ENCODE measurements at places on chromosomes 16 and 17.
A peak's percentile ranks its signal among the peaks of the same experiment; 100 is the strongest.

DNA sequence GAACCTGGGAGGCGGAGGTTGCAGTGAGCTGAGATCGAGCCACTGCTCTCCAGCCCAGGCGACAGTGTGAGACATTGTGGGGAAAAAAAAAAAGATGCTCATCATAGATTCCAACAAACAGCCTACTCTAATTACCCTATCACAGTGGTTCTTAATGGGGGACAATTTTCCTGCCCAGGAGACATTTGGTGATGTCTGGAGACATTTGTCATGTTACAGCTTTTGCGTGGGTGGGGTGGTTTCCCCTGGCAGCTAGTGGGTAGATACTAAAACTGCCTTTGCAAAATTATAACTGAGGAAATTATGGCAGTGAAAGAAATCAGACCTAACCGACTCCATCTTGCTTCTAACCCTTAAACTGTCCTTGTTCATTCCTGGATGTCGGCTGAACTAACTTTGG lies 92.5 kb upstream of the RBL2 start:
- no peak for DNase-seq

DNA sequence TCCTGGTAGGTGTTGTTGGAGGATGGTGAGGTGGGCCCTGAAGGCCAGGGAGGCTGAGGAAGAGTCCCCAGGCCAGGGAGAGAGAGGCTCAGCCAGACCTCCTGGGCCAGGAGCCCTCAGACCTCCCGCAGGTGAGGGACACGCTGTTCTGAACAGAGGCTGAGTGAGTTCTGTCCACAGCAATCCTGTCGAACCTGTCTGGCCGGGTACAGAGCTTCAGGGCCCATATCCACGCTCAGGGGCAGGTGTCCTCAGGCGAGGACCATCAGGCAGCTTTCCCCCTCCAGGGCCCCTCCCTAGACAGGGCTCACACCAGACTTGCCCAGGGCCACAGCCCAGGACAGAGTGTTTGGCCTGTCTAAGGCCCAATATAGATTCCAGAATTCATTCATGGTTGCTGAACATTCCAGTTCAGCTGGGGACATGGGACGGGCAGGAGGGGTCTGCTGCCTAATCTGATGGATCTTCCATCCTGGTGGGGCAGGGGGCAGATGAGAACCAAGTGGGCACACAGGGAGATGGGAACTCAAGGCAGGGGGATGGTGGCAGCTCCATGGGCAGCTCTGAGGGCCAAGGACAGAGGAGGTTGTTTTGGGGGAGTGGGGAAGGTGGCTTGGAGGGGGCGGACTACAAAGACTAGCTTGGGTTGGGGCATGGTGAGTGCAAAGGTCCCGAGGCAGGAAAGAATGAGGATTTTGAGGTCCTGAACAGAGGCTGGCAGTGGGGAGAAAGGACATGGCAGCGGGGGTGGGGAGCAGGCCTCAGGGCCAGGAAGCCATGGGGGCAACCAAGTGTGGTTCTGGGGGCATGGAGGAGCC lies 23.4 kb upstream of the MPRIP start:
- DNase-seq = no peak

DNA sequence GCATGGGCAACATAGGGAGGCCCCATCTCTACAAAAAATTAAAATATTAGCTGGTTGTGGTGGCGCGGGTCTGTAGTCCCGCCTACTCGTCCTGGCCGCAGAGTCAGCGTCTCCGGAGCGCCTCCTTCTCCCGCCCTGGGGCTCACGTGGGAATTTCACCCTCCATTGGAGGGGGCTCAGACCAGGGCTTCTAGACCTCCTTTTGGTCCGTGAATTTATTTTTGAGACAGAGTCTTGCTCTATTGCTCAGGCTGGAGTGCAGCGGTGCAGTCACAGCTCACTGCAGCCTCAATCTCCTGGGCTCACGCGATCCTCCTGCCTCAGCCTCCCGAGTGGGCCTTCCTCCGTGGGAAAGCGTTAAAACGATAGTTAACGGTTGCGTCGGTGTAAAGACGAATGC lies 394 bp upstream of the NME4 start:
- peak; percentile 59 for DNase-seq

DNA sequence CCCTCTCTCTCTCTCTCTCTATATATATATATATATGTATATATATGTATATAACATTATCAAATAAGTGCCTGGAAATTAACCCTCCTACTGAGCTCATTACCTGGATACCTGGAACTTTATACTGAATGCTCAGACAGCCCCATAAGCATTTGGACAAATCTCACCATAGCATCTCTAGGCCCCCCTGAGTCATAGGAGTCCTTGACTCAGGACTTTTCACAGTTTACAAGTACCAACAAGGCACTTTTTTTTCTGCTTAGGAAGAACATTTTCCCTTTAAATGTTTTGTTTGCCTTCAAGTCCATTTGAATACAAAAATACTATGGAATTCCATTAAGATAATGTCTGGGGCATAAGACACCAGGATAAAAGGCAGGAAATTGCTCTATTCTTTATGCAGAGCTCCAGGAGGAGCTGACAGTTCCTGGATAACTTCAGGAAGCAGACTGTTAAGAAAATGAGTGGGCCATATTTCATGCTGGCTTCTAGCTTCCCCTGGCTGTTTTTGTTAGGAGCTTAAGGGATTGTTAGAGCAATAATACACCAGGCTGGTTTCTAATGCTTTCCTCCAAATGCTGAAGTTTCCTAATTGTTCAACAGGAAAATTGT lies 171.7 kb upstream of the ASIC2 start:
- DNase-seq = no peak

- no peak for DNase-seq
These were observed 192.3 kb downstream of the SHISA9 start for GRCh38 chr16:13093661-13094060.

DNA sequence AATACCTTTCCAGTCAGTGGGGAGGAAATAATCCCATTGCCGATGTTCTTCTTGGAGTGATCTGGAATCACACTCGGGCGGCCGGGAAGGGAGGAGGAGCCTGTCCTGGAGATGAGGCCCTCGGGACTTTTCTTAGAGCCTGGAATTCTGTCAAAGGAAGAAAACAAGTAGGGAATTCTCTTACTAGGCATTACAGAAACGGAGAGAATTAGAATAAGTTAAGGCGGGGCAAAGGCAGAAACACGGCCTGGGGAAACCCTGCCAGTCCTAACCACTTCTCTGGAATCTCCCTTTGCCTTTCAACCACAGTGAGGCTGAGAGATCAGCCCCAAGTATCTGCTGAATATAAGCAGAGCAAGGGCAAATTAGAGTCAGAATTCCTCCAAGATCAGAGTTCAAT lies 27.8 kb downstream of the USP36 start:
- peak; percentile 28 for DNase-seq

DNA sequence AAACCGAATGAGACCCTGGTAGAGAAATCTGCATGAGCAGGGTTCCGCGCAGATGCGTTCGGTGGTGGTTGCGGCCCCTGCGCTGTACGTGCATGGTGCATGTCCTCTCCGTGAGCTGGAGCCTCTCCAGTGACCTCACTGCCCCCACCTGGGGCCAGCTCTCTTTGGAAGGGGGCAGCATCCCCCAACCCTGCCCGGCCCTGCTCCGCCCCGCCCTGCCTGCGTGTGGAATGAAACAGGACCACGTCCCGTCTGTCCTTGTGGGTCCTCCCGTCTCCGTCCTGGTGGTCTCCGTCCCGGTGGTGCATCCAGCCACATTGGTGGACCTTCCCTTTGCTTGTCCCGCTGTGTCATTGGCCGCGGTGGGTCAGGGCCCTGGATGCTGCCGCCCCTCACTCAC lies 84.9 kb downstream of the AMFR start:
- DNase-seq = no peak

GRCh38 chr16:79061181-79061580 lies 539.4 kb downstream of the MAF start:
- DNase-seq = no peak

DNA sequence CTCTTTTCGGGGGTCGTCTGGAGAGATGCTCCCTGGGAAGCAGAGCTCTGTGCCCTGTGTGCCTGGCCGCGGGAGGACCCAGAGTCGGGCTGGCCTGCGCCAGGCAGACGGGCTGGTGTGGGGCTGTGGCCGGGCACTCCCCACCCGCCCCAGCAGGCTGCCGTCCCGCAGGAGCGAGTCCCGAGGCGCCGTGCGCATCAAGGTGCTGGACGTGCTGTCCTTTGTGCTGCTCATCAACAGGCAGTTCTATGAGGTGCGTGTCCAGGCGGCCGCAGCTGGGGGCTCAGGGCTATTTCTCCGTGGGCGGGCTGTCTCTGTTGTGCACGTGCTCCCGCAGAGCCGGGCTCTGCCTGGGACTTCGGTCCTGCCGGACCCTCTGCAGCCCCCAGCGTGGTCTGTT lies 15.0 kb downstream of the TSC2 start:
- DNase-seq = no peak

GRCh38 chr17:50022463-50023130 lies 27.6 kb upstream of the DLX3 start:
- no peak for DNase-seq

GRCh38 chr17:75263055-75263454 lies 1.4 kb downstream of the MRPS7 start:
- no peak for DNase-seq

DNA sequence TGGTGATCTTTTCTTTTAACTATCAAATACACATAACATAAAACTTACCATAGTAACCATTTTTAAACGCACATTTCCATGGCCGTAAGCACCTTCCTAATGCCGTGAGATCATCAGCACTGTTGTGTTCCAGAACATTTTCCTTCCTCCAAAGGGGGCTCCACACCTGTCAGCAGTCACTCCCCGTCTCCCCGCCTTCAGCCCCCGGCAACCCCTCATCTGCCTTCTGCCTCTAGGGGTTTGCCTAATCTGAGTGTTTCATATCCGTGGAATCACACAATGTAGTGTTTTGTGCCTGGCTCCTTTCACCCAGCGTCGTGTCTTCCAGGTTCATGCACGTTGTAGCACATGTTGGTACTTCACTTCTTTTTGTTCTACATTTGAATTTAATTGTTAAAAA lies 350.1 kb upstream of the TNRC6C start:
- DNase-seq = no peak

DNA sequence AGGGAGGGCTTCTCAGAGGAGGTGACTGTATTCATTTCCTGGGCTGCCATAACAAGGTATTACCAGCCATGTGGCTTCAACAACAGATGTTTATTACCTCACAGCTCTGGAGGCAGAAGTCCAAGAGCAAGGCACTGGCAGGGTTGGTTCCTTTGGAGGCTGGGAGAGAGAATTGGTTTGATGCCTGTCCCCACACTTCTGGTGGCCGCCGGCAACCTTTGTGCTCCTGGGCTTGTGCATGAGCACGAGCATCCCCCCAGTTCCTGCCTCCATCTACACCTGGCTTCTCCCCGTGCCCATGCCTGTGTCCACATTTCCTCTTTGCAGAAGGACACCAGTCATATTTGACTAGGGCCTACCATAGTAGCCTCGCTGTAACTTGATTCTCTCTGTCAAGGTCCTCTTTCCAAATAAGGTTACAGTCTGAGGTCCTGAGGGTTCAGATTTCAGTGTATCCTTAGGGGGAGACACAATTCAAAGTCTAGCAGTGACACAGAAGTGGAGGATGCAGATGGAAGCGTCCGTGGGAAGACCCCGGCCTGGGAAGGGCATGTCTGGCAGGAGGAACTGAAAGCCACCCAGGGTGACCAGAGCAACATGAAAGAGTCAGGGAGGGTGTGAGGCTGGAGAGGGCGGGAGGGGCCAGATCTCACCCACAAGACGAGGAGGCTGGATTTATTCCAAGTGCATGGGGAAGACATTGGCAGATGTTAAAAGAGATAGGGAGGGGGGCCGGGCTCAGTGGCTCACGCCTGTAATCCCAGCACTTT lies 188.2 kb upstream of the HSBP1 start:
- DNase-seq = no peak

DNA sequence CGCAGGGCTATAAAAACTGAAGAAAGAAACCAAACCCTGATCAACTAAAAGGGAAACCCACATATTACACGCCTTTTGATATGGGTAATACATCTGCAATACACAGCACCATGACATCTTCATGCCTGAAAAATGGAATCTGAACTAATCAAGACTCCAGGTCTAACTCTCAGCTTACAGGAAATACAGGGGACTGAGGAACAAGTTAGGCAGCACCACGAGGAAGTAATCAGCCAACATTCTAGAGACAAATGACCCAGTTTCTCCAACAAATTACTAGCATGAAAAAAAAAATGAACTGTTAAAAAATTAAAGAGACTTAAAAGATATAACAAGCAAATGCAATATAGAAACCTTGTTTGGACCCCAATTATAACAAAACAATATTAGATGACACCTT lies 9.1 kb downstream of the SLC39A11 start:
- DNase-seq = no peak

DNA sequence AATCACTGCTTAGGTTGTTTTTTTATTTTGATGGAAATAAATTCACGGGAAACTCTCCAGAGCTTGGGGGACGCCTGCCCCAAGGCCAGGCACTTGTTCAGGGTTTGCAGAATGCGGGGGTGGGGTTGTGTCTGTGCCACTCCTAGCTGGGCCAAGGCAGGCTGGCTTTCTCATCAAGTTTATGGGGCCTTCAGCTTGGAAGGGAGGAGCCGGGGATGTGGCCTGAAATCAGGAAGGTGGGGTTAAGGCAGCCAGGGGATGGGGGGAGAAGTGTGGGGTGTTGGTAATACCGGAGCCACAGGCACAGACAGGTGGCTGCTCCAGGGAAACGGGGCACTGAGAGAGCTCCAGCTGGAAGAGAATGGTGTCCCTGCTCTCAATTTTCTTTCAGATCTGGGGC lies 1.7 kb upstream of the CHAD start:
- no peak for DNase-seq

DNA sequence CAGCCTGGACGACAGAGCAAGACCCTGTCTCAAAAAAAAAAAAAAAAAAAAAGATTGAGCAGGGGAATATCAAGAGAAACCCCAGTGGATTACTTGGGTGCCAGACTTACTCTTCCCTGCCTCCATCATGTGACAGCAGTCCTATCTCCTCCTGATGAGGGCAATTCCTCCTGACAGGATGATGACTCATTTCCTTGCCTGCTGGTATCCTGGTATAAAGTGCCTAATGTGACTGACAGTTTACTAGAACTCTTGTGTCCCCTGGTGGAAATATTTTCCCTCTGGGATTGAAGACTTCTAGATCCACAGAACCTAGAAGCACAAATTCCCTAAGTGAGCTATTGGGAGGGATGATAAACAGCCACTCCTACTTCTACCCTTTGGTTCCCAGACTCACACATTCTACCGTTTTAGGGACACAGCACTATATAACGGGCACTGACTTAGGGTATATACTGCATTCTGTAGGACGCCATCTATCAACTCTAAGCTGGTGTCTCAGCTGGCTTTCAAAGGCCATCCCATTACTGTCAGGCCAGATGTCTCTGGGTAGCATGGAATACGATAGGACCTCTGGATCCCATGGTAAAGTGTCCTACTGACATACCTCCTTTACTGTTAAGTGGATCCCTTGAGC lies 114.6 kb upstream of the MED13 start:
- no peak for DNase-seq

- no peak for DNase-seq
These were observed 23.8 kb downstream of the AKAP1 start for GRCh38 chr17:57108671-57109392.

DNA sequence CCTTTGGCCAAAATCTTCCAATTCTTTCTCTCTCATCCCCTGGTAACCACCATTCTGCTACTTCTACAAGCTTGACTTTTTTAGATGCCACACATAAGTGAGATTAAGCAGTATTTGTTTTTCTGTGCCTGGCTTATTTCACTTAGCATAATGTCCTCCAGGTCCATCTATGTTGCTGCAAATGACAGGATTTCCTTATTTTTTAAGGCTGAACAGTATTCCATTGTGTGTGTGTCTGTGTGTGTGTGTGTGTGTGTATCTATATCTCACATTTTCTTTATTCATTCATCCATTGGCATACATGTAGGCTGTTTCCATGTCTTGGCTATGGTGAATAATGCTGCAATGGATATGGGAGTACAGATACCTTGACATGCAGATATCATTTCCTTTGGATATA lies 6.1 kb downstream of the ACACA start:
- no peak for DNase-seq
